ENCODE measurements at places on chromosomes 12 and 14. TPM values are rescaled to one million over a fixed set of nuclear protein-coding genes. Genes with fewer than 3 reads are reported as not detected.

OR4E2 gene
- total RNA-seq = not detected

AJUBA gene
- total RNA-seq = 24.8 TPM

C3AR1 gene
- 21.8 TPM for total RNA-seq

MGP gene
- total RNA-seq = 1,381 TPM

RPGRIP1 gene
- 0.45 TPM for total RNA-seq

RNASE7 gene
- total RNA-seq = not detected

CLEC1B gene
- not detected for total RNA-seq

WNT5B gene
- total RNA-seq = 10.6 TPM

PROX2 gene
- total RNA-seq = not detected

TDRD9 gene
- total RNA-seq = 8.2 TPM

GALNT9 gene
- not detected for total RNA-seq

PRR4 gene
- total RNA-seq = 9.2 TPM

LBHD2 gene
- total RNA-seq = not detected

SPTLC2 gene
- 65.1 TPM for total RNA-seq

MUCL1 gene
- not detected for total RNA-seq

KRT78 gene
- total RNA-seq = not detected

REP15 gene
- 1.2 TPM for total RNA-seq

TAS2R46 gene
- 2.8 TPM for total RNA-seq

CCDC196 gene
- total RNA-seq = not detected

VSIG10 gene
- 31.8 TPM for total RNA-seq

PTPRQ gene
- 4.8 TPM for total RNA-seq

AMN gene
- 0.40 TPM for total RNA-seq
